Bladder microvascular endothelial cell (primary cell): ENCODE measurements at places on chromosomes 6 and 20. TPM values are rescaled to one million over a fixed set of nuclear protein-coding genes. Genes with fewer than 3 reads are reported as not detected.

SAMHD1 gene
- total RNA-seq, result 39.1 and 57.1 TPM in 2 replicates

PNLDC1 gene
- total RNA-seq, result 1.3 TPM in 1 of 2 replicates, not detected in the other

TBX18 gene
- total RNA-seq, result 0.32 and 31.0 TPM in 2 replicates

MRPS18B gene
- 25.9 and 46.6 TPM in 2 replicates for total RNA-seq

CPNE5 gene
- total RNA-seq, result 5.8 and 18.1 TPM in 2 replicates

CCN2 gene
- 504 and 1,298 TPM in 2 replicates for total RNA-seq

FUCA2 gene
- 29.5 and 31.1 TPM in 2 replicates for total RNA-seq

CRISP3 gene
- total RNA-seq, result not detected in 2 replicates

OR12D3 gene
- not detected in 2 replicates for total RNA-seq

SLC17A3 gene
- not detected in 2 replicates for total RNA-seq
